ENCODE measurements at places on chromosomes 1 and 21. TPM values are rescaled to one million over a fixed set of nuclear protein-coding genes. Genes with fewer than 3 reads are reported as not detected.

- no peak for DNase-seq
Measured at GRCh38 chr1:65172936-65173690, 25.1 kb downstream of the AK4 start.

- no peak for DNase-seq
Measured at GRCh38 chr1:28518745-28519341, 13.0 kb downstream of the RCC1 start.

- no peak for DNase-seq
Measured at GRCh38 chr1:112537456-112537855, 28.7 kb downstream of the WNT2B start.

The ZBTB18 gene
- total RNA-seq, result 7.0 TPM

GRCh38 chr1:193285641-193286040, 99.2 kb upstream of the B3GALT2 start:
- no peak for DNase-seq

- DNase-seq, result no peak
Measured at GRCh38 chr21:43805275-43805800, 16.0 kb downstream of the RRP1 start.

The PRAMEF8 gene
- total RNA-seq, result not detected
